ENCODE measurements at places on chromosomes 1 and 21.
A peak's percentile ranks its signal among the peaks of the same experiment; 100 is the strongest.

GRCh38 chr1:183444243-183444642, 26.1 kb upstream of the NMNAT2 start:
- no peak for DNase-seq

GRCh38 chr1:217482356-217483102, 148.4 kb downstream of the GPATCH2 start:
- DNase-seq: no peak

DNA sequence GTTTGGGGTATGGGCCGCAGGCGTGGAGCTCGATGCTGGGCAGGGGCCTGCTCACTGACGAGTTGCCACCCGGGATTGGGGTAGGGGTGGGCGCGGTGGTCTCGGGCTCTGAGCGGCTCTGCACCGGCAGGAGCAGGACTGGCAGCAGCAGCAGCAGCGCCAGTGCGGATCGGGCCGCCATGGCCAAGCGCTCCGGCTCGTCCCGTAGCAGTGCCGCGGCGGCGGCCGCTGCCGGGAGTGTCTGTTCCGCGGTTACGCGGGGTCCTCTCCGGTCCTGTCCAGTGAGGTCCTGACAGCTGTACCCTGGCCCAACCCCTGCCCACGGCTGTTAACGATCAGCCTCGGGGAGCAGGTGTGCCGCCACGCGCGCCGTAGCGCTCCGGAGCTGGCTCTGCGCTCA, 26.5 kb downstream of the ADARB1 start:
- no peak for DNase-seq

GRCh38 chr1:24084050-24084449, 27.9 kb downstream of the MYOM3 start:
- no peak for DNase-seq

DNA sequence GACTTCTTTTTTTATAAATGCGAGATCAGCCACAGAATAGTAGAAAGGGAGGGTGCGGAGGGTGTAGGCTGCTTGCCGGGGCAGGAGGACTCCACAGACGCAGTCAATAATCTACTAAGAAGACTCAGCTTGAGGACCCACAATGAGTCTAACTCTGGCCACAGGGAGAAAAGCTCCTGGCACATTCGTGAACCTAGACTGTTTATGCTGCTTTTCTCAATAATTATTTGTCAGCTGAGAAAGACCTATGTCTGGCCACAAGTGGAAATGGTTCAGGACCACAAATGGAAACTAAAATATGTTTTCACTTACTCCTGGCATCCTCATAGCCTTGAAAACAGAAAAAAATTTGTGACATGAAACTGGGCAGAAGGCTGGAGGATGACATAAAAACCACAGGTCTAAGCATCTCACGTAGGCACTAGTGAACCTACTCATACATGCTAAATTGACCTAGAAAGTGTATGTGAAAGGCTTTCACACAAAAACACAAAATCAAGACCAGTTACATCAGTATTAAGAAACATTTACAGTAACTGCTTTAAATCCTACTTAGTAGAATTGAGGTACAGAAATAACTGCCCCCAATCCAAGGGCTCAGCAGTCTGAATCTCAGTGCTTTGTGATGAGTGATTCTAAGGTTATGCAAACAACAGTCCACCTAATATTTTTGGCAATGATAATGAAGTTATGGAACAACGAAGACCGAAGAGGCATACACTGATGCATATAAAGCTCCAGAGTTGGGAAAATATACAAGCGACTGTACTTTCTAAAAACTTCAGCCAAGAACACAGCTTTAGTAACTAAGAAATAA, 159.5 kb downstream of the SLC45A1 start:
- no peak for DNase-seq

GRCh38 chr1:5427026-5427613, 565.1 kb downstream of the NPHP4 start:
- DNase-seq: no peak

DNA sequence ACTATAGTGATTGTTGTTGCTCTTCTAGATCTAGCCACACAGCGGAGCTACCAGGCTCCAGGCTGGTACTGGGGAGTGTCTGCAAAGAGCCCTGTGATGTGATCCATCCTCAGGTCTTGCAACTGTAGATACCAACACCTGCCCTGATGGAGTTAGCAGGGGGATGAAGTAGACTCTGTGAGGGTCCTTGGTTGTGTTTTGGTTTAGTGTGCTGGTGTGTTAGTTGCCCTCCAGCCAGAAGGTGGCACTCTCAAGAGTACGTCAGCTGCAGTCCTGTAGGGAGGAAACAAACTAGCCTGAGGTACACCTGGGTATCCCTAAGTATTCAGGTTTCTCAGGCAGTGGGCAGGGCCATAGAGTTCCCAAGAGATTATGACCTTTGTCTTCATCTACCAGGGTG, 81.2 kb upstream of the TMPRSS2 start:
- no peak for DNase-seq

GRCh38 chr1:117568999-117569398, 36.8 kb upstream of the TENT5C start:
- DNase-seq: no peak

DNA sequence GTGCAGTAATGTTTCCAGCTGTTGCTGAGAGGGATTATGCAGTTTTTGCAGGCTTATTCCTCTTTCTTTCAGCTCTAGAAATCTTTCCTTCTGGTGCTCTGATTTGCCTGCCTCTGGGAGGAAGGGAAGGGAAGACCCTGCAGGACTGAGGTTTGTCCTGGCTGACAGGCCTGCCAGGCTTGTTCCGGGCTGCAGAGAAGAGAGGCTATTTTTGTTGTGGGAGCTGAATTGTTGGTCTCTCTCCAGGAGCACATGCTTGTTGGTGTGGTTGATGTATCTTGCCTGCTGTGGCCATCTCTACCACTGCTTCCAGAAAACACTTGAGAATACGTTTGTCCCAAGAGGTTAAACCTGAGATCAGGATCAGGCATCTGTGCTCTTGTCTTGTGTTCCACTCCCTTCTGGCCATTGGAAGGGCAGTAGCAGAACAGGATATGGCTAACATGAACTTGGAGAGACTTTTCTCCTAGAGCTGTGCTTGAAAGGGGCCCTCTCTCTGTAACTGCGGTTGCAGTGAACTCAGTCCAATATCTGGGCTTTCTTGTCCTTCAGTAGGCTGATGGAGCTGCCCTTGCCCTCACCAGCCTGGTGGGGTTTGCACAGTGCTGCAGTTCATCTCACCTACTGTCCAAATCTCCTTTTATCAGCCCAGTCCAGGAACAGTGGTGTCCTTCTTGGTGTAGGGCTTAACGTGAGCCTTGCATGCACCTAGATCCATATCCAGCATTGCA, 21.5 kb upstream of the SLC25A34 start:
- DNase-seq: no peak

DNA sequence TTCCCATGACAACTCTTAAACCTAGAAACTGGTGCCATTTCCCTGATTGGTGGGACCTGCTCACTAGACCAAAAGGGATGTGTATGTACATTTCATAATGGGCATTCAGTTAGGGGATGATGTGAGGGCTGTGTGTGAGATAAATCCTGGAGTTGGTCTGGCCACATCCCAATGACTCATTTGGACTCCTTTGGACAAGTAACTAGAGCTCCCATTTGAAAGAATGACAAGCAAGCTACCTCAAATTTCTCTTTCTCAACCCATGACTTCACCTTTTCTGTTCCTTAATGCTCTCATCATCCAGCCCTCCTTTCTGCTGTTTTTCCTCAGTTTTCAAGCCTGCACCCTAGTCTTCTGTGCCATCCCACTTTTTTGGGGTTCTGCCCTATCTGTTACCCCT, 27.9 kb downstream of the EBNA1BP2 start:
- DNase-seq: no peak

DNA sequence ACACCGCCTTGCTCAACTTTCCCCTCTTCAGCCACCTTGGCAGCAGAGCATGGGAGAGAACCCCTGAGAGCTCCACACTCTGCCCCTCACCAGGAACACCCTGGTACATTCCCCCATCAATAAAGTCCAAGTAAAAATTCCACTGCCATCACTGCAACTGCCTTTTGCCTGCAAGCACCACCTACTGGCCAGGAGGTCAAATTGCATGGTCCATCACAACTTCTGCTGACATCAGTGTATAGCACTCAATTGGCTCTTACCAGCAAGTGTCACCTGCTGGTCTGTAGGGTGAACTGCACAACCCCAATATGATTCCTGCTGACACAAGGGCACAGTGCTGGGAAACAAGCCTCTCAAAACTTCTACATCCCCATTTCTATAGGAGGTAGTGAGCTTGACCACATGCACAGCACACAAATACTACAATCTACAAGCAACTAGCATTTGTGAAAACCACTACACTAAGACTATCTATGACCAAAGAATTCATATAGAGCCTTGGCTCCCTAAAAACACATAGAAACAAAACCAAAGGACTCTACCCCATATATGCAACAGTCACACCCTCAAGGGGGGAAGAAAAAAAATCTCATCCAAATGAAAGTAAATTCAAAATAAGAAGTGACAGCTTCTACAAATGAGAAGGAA, 69.2 kb downstream of the FASLG start:
- no peak for DNase-seq

DNA sequence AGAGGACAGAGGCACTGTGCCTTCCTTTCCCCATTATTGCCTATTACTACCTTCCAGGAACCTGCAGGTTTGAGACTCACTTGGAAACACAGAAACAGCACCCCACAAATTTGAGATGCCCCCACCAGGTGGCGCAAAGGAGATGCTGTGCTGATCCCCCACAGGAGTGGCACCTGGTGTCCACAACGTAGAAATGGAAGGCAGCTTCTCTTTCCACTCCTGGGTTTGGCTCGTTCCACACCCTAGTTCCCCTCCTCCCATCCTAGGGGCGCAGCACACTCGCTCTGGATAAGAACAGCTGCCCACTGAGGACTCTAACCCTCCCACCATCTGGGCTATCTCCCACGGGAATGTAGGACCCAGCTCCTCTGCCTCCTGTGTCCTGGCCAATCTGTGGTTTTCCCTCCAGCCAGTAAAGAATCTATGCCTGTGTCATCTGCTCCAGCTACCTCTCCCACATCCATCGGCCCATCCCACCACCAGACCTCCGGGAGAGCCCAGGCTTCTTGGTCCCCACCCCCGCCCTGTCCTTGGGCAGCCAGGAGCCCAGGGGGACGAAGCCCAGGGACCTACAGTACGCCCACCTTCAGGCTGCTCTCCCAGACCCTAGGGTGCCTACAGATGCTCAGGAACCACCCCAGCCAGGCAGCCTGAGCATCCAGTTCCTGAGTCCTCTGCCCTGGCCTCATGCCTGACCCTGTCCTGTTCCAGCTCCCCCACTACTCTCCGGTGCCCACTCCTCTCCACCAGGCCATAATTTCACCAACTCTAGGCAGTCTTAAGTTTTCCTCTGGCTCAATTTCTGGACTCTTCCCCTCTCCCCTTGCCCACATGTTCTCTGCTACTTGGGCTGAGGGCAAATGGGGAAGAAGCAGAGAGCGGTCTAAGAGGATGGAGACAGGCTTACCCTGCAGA, 549 bp downstream of the THBS3 start:
- peak; percentile 93 for DNase-seq

GRCh38 chr1:11507309-11507708, 28.4 kb downstream of the DISP3 start:
- no peak for DNase-seq

GRCh38 chr1:72060466-72061245, 221.7 kb downstream of the NEGR1 start:
- DNase-seq: no peak

DNA sequence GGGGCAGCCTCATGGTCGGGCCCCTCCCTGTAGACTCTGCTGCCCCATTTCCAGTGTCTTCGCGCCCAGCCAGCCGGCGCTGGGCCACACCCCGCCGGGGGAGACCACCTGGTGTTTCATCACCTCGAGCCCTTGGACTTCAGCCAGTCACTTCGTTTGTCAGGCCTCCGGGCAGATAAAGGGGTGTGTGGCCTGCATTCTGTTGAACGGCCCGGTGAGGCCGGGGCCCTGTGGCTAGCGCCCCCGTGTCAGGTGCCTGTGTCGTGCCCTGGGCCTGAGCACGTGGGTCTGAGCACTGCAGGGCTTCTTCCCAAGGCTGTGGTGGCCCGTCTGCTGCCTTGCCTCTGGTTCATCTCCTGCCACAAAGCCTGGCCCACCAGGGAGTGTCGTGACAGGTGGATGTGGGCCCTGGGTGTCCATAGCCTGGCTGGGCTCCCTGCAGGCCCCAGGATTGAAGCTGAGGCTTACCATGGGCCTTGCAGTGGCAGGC, 65.2 kb upstream of the DIP2A start:
- DNase-seq: no peak

DNA sequence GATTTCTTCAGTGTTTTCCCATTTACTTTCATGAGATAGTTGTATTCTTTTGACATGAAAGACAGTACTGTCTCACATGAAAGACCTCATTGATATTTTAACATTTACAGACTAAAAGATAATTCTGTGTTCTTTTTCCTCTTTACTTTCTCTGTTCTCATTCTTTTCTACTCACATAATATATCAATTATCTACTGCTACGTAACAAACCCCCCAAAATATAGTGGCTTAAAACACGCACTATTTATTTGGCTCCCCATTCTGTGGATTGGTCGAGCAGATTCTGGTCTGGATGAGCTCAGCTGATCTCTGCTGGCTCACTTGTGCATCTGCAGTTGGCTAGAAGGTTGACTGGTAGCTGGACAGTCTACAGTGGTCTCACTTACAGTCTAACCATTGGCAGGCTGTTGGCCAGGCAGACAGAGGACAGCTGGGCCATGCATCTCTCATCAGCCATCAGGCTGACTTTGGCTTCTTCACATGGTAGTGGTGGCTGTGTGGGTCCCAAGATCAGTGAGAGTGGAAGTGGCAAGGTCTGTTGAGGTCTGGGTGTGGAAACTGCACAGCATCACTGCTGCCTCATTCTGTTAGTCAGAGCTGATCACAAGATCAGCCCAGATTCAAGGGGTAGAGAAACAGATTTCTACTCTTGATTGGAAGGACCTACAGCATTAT, 63.2 kb downstream of the MPZL1 start:
- DNase-seq: no peak

GRCh38 chr1:16050328-16050727, 6.7 kb downstream of the CLCNKB start:
- DNase-seq: no peak

DNA sequence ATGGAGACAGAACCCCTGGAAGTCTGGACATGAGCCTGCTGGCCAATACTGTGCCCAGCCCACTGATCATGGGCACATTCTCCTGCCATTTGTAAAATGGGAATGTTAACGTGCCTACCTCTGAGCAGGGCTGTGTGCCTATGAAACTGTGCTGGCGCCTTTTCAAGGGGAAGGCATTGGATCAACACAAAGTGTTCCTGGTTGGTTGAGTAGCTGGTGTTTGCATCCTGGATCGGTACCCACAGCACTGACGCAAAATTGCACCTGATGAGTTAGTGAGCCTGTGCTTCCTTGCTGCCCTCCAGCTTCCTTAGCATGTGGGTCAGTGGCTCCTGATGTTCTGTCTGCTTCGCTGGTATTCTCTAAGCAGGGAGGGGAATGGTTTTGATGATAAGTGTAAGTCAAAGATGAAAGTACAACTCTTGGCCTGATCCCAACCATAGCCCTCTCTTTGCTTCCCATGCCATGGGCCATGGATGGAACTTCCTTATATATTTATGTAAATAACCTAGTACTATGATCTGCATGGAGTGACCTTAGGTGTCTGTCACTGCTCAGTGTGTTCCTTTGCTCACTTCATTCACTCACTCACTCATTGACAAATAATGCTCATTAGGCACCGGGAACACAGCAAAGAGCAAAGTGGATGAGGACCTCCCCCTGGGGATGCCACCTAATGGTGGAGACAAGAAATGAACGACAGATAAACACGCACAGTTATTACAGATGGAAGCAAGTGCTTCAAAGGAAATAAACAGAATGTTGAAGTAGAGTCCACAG, 22.7 kb downstream of the MAB21L3 start:
- DNase-seq: no peak

Data from stimulated activated CD8-positive, alpha-beta memory T cell treated with anti-CD3 and anti-CD28 coated beads, Interleukin-15, amount 100 ng/mL, for 1 hour (primary cell).